IMR-90 (cell line): ENCODE measurements at places on chromosomes 5 and 9. TPM values are rescaled to one million over a fixed set of nuclear protein-coding genes. Genes with fewer than 3 reads are reported as not detected.

Gene MYOT
- not detected in 2 replicates for total RNA-seq

DNA sequence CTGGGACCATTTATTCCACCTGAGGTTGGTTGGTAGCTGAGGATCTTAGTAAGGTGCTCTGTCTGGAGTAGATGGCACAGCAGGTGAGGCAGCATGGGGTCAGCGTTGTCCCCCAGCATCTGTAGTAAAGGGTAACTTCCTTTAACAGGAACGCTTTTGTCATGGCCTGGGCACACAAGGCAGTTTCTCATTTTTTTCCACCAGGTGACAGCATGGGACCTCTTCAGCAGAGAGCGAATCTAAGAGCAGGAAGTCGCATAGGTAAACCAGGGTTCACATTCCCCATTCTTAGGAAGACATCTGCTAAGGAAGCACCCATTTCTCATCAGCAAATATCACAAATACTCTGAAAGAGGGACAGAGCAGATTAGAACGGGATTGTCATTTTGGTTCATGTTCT is 56.5 kb downstream of the GPR107 start:
- H3K27ac ChIP-seq: no peak overlapping the region
- no peaks in the 10 kb centered on the region for H3K27me3 ChIP-seq
- peaks cover 24% of the 10 kb centered on the region for H3K36me3 ChIP-seq
- DNase-seq: no peak
- peaks cover 15% of the 10 kb centered on the region for H3K4me1 ChIP-seq
- H3K4me3 ChIP-seq: no peak overlapping the region

Gene FOXB2
- total RNA-seq: not detected in 2 replicates

DNA sequence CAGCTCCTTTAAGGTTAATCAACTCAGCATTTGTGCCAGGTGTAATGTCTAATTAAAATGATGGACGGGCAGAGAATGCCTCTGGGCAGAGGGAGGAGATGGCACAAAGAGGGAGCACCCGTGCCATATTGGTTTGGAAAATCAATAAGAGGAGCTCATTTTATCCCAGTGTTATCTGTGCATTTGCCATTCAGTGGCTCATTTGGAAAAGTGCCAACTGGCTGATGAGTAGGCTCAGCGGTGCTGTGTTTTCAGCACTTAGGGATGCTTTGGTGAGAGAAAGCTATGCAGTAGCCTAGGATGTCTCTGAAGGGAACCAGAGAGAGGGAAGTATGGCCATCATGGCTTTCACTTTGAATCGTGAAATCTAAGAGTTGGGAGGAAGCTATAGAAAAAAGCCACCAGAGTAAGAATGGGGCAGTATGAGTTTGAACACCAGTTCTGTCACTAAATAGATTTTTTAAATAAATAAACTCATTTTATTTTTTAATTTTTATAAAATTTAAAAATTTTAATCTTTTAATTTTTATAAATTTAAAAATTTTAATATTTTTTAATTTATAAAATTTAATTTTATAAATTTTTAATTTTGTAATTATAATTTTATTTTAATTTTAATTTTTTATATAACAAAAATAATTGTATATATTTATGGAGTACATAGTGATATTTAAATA is 472.8 kb downstream of the BRINP1 start:
- no peak for DNase-seq
- no peaks in the 10 kb centered on the region for H3K4me1 ChIP-seq
- H3K27ac ChIP-seq: no peak overlapping the region
- no peak overlapping the region for H3K4me3 ChIP-seq

Gene BTNL8
- total RNA-seq: not detected in 2 replicates
